ENCODE measurements at places on chromosomes 1 and 21.

- no peak for DNase-seq
These were observed 98.6 kb upstream of the JUN start for GRCh38 chr1:58882322-58882948.

DNA sequence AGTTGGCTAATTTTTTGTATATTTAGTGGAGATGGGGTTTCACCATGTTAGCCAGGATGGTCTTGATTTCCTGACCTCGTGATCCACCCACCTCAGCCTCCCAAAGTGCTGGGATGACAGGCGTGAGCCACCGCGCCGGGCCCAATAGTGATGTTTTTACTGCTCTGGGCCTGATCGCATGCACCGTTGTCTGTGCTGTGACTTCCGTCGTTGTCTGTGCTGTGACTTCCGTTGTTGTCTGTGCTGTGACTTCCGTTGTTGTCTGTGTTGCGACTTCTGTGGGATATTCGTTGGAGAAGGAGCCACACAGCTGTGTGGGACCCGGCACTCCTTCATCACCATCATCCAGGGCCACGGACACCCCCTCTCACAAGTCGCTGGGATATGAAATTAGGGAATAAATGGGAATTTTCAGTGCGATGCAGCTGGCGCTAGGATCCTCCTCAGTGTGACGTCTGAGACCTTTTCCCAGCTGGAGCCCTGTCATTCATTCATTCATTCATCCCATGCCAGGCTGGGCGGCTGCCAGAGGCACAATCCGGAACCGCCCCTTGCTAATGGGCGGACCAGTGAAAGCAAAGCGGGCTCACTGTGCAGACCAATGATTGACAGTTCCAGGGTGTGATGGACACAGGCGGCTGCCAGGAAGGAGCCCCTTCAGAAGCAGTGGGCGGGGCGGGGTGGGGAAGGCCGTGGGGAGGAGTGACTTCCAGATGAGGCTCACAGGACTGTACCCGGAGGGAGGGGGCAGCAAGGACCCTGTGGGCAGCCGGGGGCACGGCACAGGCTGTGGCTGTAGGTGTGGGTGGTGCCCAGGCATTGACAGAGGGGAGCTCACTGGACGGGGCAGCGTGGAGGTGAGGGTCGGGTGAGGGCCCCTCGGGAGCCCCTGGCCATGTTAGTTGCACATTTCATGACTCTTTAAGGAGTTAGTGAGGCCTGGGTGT lies 48.9 kb downstream of the PRKCZ start:
- no peak for DNase-seq

GRCh38 chr1:1359308-1359663 lies 931 bp upstream of the MXRA8 start:
- no peak for DNase-seq

- DNase-seq = no peak
These were observed 11.2 kb downstream of the CLEC20A start for GRCh38 chr1:178485541-178485981.

- DNase-seq = no peak
These were observed 758 bp downstream of the DEPDC1 start for GRCh38 chr1:68495968-68496679.

DNA sequence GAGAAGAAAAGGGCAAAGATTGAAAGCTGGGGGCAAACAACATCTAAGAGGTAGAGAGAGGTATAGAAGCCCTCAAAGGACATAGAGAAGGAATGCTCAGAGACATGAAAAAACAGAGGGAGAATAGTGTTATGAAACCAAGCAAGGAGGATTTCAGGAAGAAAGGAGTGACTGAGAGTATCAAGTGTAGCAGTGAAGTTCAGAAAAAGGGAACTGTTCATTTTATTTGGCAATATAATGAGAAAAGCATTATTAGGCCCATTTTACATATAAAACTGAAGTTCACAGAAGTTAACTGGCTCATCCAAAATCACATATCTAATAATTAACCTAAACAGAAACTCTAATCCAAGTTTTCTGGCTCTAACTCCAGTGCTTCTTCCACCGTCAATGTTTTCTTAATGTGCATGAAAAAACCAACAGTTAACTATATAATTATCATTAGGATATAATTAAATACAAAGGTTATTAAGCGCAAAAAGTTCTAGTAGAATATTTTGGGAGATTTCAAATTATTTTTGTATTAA lies 17.7 kb downstream of the NEXN start:
- no peak for DNase-seq

DNA sequence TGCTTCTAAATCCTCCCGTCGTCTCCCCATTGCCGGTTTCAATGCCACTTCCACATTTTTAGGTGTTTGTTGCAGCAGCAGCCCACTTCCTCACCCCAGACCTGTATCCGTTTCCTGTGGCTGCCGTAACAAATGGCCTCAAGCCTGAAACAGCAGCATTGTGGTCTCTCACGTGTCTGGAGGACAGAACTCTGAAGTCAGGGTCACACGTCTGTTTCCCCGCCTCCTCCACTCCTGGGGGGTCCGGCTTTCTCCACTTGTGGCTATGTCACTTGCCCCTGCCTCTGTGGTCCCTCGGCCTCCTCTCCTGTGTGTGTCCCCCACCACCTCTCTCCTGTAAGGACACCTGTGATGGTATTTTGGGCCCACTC lies 21.8 kb downstream of the TRPM2 start:
- peak; percentile 78 for DNase-seq

- peak; percentile 63 for DNase-seq
These were observed at the start of gene SH3BGRL3 for GRCh38 chr1:26279456-26280332. TSS of gene SH3BGRL3 (plus strand) at chr1:26280086. CDS start at chr1:26280156, 70 bp downstream.

GRCh38 chr21:29261555-29262540 lies 36.9 kb upstream of the BACH1 start:
- DNase-seq = no peak

- DNase-seq = no peak
These were observed 52.1 kb downstream of the COL6A1 start for GRCh38 chr21:46033410-46034400.

GRCh38 chr1:27662707-27663393 lies 9.1 kb downstream of the IFI6 start:
- peak; percentile 86 for DNase-seq

DNA sequence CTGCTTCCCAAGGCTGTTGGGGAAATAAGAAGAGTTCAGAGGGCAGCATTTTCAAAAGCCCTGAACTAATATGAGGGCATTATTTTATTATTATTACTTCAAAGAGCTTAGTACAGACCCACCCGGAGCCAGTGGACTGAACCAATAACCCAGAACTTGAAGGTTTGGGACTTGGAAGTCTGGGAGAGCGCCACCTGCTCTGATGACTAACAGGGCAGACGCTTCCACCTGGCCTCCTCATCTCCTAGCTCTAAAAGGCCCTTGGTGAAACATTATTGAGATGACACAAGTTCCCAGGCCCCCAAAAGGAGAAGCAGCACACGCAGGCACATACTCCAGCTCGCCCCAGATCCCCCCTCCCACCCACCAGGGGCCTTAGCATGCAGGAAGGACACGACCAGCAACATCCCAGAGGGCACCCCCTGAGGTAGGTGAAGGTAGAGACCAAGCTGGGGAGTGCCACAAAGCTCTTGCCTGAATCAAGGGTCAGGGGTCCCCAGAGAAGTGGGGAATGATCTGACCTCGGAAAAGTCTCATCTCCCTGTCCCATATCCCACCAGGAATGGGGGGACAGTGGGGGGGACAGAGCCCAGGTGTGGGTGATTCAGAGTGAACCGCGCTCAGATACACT lies 1.3 kb downstream of the DLGAP3 start:
- DNase-seq = no peak

DNA sequence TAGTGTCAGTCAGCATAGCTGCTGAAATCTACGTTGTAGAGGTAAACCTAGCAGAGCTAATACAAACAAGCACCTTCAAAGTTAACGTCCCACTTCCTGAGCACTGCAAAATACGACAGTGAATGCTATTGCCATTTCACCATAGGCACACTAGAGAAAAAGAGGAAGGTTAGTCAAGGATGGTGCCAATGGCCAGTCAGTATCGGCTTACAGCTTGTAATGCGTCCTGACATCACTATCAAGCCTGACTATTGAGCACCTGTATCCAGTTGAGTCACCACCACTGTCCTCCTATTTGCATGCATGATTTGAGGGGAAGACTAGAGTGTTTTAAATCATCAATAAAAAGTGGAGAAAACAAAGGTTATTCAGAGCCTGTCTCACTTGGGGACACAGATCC lies 34.4 kb downstream of the NUCKS1 start:
- no peak for DNase-seq

GRCh38 chr1:16294219-16295212 lies 57.5 kb upstream of the CPLANE2 start:
- DNase-seq = no peak

DNA sequence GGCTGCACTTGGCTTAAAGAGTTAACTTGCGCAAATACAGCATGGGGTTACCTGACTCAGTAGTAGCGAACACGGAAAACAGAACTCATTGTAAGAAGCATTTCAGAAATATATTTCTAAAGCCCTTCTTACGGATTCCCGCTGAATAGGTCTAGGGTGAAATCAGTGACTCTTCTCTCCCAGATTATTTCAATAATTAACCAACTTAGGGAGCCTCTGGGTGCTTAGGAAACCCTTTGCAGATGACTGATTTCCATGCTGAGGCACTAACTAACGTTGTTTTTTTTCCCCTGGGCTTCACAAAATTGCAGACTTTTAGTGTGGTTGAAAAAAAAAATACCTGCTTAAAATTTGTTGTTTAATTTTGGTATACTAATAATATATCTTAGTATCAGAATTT lies 40.3 kb downstream of the BTG3 start:
- DNase-seq = no peak

GRCh38 chr1:210344706-210345105 lies 16.0 kb downstream of the HHAT start:
- no peak for DNase-seq

GRCh38 chr1:10728595-10729410 lies 67.6 kb downstream of the CASZ1 start:
- no peak for DNase-seq

DNA sequence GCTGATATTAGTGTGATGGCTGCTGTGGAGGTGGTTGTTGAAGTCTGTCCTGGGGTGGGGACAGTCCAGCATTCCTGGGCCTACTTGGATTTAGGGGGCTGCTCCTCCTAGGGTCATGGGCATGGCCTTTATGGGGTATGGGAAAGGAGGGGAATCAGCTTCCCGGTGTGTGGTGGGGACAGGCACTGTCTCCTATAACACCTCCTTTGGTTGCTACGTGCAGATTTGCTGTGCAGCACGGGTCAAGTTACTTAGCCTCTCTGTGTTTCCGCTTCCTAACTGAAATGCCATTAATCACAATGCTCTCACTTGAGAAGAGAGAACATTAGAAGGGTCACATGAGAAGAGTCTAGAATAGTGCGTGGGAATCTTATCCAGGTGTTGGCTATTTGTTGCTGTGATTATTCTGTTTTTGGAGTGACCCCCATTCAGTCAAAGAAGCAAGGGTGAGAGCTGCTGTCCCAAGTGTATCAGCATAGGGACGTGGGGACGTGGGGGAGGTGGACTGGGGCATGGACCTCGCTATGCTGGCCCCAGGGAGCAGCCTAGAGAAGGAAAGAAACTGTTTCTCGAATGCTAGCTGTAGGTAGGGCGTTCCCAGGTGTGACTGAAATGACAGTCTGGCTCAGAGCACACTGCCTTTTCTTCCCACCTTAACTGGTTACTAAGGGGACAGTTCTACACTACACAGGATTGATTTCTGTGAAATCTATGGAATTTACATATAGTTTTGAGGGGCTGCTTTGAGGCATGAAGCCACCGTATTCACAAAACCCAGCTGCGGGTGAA lies 19.9 kb downstream of the SOX13 start:
- no peak for DNase-seq

DNA sequence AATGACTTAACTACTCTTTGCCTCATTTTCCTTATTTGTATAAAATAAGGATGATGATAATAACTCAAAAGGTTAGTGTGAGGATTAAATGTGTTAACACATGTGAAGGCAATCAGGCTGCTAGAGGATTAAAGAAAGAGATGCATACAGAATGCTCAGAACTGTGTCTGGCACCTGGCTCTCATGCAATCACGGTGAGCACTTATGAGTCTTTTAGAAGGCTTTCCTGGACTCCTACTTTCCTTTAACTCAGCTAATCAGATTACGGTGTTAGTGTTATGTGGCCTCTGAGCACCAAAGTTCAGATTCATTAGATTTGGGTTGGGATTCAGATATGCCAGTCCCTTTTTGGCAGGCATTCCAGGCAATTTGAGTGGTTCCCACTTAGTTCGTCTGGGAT lies 311.6 kb upstream of the USP24 start:
- no peak for DNase-seq

GRCh38 chr1:80846966-80847365 lies 953.8 kb upstream of the ADGRL2 start:
- no peak for DNase-seq

GRCh38 chr1:46802901-46803574 lies 4.2 kb downstream of the CYP4B1 start:
- no peak for DNase-seq

DNA sequence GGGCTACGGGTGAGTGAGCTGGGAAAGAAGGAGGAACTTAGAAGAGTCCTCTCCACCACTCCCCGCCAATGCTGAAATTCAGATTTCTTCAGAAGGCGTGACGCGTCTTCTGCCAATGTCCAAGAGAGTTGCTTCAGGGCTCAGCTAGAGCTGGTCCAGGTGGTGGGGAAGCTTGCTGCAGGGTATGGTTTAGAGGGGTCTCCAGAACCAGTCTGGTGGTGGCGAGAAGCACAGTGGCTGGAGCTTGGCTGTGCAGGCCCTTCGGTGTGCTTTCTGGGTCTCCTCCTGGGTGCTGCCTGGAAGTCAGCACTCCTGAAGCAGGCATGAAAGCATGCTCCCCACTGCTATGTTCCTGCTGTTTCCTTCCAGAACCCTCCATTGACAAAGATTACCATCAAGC lies 387.2 kb downstream of the PTPRU start:
- no peak for DNase-seq

DNA sequence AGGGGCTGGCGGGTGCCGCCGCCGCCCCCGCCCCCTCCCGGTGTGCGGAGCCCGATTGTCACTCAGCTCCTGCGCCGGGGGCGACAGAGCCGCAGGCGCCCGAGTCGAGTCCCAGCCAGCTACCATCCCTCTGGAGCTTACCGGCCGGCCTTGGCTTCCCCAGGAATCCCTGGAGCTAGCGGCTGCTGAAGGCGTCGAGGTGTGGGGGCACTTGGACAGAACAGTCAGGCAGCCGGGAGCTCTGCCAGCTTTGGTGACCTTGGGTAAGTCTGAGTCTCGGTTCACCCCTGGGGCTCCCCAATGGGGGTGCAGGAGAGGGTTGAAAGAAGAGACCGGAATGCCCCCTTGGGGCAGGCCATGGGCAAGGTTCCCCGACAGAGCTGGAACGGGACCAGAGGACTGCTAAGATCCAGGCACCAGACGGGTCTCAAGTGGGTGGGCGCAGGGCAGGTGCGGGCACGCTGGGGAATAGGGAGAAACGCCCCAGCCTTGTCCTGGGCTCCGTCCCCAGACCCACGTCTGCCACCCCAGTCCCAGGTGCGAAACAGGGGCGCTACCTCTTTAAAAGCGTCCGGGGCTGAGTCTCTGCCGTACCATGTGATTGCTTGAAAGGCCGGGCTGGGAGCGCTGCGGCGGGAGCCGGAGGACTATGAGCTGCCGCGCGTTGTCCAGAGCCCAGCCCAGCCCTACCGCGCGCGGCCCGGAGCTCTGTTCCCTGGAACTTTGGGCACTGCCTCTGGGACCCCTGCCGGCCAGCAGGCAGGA lies at the start of gene ADORA1:
Gene ADORA1, plus strand, starts transcription at position 61 of the 765 bp plus-strand sequence. CDS start 1,116 bp downstream, outside the sequence.
- DNase-seq = no peak

- no peak for DNase-seq
These were observed 89.9 kb upstream of the SLC2A1 start for GRCh38 chr1:43048601-43049011.

GRCh38 chr1:165912638-165913037 lies 85.2 kb downstream of the UCK2 start:
- no peak for DNase-seq

- DNase-seq = no peak
These were observed 553.0 kb downstream of the PTPRU start for GRCh38 chr1:29789221-29789909.

GRCh38 chr1:183783767-183784637 lies 20.9 kb upstream of the RGL1 start:
- no peak for DNase-seq

- DNase-seq = no peak
These were observed 149.3 kb downstream of the PCBP3 start for GRCh38 chr21:45792682-45793383.
